CD4-positive, alpha-beta memory T cell (primary cell): ENCODE measurements at places on chromosomes 1 and 21. TPM values are rescaled to one million over a fixed set of nuclear protein-coding genes. Genes with fewer than 3 reads are reported as not detected.

- DNase-seq = peak; percentile 63
These were observed 791 bp upstream of the STUM start for GRCh38 chr1:226547754-226548191.

- DNase-seq = no peak
These were observed 418 bp downstream of the IFI44L start for GRCh38 chr1:78620666-78621065.

GRCh38 chr21:34865400-34866241 is 183.5 kb downstream of the RUNX1 start:
- no peak for DNase-seq

GRCh38 chr1:42318601-42319000 is 16.4 kb downstream of the FOXJ3 start:
- DNase-seq = no peak

DNA sequence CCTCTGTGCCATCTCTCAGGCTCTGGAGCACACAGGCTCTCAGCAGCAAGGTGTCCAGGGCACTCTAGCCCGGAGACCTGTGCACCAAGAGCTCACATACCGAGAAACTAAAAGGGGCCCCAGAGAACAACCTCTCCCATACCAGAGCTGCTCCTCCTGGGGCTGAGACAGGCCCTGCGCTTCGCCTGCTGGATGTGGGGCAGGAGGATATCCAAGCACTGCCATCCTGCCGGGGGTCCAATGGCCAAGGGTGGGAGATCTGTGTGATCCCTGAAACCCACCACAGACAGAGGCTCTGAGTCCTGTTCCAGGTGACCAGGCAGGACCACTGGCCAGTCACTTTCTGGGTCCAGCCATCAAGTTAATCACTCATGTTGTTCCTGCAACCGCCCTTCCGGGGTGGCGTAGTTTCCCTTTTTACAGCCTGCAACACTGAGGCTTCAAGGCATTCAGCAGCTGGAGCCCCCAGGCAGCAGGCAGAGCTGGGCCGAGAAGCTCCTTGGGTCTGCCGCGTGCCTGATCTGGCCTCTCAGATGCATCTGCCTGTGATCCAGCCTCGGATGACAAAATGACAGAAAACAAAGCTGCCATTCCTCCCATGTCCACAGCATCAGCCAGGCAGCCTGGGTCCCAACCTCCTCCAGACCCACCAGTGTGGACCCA is 36.7 kb upstream of the ACTRT2 start:
- DNase-seq = no peak

GRCh38 chr1:162035241-162035640 is 11.6 kb upstream of the OLFML2B start:
- DNase-seq = no peak

GRCh38 chr1:173475564-173476196 is 1.5 kb upstream of the PRDX6 start:
- no peak for DNase-seq

DNA sequence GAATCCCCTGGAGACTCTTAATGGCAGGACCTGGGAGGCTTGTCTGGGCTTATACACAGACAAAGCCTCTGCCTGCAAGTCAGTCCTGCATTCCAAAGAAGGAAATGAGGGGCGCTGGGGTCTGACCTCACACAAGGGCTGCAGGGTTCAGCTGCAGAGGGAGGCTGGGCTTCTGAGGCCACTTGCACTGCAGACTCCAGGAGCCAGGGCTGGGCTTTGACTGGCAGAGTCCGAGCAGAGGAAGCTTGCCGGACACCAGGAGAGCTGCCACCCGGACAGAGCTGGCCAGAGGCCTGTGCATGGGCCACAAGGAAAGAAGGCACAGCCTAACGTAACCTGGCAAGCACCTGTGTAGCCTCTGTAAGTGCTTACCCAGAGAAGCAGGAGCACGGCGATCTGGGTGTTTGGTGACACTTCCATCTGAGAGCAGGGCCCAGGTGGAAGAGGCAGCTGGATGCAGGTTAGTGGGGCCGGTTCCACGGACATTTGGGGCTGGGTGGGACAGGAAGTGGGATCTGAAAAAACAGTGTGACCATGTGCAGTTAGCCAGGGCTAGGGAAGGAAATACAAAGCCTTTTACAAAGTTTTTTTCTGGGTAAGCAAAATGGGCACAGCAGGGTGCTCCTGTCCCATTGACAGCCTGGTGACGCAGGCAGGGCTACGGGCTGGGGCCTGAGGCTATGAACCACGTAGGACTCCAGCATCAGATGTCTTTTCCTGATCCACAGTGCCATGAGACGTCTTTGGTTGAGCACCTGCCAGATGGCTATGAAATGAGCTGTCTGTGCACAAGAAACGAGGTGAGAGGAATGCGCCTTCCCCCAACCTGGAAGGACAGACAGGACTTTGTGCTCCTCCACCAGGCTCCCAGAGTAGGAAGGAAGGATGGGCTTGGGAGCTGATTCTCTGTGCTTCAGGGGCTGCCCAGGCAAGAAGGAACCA is 37.3 kb upstream of the LBR start:
- DNase-seq = no peak

DNA sequence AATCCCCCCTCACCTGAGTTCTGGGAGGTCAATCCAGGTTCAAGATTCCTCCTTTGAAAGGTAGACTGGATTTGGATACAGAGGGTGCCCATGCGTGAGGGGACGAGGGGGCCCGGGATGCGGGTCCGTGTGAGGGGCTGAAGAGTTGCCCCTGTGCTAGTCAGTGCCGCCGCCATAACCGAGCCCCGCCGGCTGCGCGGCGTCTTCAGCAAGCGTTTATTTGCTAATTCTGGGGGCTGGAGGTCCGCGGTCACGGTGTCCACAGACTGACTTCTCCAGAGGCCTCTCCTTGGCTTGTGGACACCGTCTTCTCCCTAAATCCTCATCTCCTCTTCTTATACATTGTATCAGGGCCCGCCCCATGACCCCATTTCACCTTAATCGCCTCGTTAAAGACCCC is 20.9 kb upstream of the SAMD11 start:
- no peak for DNase-seq

DNA sequence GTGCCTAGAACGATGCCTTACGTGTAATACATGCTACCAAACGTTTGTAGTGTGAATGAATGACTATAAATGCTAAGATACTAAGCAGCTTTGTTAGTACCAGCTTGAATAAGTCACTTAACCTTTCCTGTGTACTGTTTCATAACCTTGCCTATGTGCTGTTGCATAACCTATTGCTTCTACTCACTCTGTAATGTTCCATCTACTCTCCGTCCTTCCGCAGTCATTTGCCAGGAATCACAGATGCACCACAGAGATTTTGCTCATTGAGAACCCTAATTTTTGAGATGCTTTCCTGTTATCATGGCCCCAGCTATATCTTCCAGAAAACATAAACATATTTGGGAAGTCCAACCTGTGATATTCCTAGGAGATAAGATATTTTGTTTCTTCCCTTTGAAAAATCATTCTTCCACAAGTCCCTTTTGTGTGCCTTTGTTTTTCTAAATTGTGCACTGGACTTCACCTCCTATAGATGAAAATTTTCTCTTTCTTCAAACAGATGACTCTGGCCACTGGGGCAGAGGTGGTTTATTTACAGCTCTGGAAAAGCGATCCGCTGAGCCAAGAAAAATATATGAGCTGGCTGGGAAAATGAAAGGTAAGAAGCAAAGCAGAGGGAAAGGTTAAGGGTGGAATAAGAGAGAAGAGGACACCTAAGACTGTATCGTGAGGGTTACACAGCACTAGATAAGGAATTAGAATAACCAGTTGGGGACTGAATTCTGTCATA is 44.8 kb downstream of the CHD1L start:
- no peak for DNase-seq

- DNase-seq = peak; percentile 19
These were observed 66.6 kb downstream of the SYT2 start for GRCh38 chr1:202643397-202644218.

- DNase-seq = no peak
These were observed 92.1 kb upstream of the C1orf174 start for GRCh38 chr1:3992103-3992556.

DNA sequence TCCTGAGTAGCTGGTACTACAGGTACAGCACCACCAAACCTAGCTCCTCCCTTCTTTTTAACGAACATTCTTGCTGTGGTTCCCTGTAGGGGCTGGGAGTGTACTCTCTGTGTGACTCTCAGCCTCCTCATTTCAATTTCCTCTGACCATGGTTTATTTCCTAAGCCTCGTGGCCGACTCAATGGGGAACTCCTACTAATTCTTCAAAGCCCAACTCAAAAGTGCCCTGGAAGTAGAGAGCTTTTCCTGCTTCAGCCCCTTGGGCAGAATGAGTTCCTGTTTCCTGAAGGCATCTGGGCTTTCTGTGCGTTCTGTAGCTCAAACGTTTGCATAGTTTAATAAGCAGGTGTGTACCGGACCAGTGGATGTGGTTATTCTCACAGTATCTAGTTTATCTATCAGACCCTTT is 70.9 kb upstream of the ACOT11 start:
- DNase-seq = no peak

GRCh38 chr1:84303314-84303830 is 1.9 kb downstream of the SAMD13 start:
- DNase-seq = no peak

- no peak for DNase-seq
These were observed 66.8 kb downstream of the SERINC2 start for GRCh38 chr1:31479811-31480210.

DNA sequence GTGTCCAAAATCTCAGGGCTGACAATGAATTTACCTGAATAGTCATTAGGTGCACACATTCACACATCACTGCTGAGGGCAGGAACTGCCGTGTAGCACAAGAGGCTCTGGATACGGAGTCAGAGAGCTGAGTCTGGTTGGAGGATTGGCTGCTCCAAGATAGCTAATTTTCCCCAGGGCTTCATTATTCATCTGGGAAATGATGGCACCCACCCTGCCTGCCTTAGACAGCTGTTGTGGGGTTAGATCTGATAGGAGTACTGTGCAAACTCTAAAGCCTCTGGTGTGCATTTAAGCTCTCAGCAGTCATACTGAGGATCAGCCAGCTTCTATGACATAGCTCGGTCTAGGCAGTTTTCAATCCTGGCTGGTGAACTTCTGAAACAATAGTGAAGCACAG is 67.0 kb downstream of the LMX1A start:
- DNase-seq = no peak

DNA sequence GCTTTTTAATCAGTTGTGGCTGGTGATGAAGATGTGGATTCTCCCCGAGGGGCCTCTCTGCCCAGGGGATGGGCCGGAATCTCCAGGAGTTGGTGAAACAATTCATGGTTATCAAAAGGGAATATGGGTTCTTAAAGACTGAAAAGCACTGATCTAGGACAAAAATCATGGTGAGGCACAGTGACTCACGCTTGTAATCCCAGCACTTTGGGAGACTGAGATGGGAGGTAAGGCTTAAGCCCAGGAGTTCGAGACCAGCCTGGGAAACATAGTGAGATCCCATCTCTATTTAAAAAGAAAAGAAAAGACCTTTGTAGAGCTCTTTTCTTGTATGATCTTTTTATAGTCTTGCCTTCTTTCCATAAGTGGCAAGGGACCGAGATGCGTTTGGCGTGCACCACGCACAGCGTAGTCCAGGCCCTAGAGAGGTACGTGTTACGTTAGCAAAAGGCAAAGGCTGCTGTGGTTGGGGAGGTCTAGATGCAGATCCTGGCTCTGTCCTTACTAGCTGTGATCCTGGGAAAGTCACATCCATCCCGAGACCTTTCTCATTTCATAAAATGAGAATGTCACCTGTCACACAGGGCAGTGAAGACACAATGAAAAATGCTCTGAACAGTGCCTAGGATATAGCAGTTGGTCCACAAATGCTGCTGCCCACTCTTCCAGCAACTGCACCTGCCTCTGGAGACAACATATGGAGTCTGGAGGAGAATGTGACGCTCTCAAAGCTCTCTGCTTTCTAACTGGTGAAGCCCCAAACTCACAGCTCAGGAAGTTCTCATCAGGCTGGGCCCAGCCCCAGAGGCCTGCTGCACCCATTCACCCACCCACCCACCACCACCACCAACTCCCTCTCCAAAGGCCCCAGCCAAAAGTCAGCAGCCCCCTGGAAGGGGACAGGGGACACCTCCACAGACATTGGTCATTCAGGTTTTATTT is 54.8 kb downstream of the KIF21B start:
- DNase-seq = no peak

DNA sequence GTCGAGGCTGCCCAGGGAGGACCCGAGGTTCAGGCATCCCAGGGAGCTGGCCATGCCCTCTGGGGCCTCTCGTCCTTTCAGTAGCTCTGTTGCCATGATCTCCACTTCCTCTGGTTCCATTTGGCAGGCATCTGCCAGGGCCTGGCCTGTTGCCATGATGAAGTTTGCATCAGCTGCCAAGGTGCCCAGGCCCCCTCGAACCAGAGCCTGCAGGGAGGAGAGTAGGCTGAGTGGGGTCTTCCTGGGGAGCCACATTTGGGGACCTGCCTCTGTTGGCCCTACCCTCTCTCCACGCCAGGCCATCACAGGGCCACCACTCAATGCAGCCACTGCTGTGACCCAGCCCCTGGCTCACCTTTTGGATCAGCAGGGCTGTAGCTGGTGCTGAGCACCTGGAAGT is 16.4 kb upstream of the KIF21B start:
- no peak for DNase-seq

DNA sequence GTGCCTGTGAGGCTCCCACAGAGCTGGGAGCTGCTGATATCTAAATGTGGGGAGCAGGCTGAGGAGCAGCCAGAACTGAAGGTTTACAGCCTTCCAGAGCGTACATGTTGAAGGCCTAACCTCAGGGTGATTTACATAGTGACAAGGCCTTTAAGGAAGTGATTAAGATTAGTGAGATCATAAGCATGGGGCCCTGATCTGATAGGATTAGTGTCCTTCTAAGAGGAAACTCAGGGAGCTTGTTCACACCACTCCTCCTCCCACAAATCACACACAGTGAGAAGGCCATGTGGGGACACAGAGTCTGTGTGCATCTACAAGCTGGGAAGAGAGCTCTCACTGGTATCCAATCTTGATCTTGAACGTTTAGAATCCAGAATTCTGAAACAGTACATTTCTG is 92.3 kb upstream of the NBPF6 start:
- DNase-seq = no peak

DNA sequence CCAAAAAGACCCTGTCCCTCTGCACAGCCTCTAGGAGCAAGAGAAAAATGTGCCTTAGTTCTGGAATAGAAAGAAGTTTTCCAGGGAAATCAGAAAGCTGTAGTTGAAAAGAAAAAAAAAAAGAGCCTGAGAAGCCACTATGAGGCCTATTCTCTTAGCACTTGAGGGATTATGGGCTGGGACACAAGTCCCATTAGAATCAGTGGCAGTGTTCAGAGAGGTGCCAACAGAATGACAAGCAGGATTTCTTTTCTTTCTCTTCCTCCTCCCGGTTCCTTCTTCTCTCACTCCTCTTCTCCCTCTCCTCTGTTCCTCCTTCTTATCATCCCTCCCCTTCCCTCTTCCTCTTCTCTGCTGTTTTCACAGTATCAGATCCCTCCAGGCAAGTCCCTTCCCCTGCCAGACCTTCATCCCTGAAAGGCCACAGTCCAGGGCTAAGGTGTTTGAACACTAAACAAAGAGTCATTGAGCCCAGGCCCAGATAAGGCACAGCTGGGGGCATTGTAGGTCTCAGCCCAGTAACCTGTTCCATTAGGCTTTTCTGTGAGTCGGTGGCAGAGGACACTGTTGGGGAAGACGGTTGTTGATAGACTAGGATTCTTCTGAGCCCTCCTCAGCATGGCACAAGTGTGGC is 64.7 kb upstream of the LPGAT1 start:
- DNase-seq = no peak

GRCh38 chr1:220516722-220517042 is 11.3 kb upstream of the MARK1 start:
- DNase-seq = no peak

KIF2C gene
- not detected for polyA plus RNA-seq

MAP10 gene
- 1.9 TPM for polyA plus RNA-seq

WDR64 gene
- polyA plus RNA-seq = 0.16 TPM

PROX1 gene
- not detected for polyA plus RNA-seq

LCE2C gene
- not detected for polyA plus RNA-seq

NFASC gene
- not detected for polyA plus RNA-seq

PKN2 gene
- 6.0 TPM for polyA plus RNA-seq

ERICH3 gene
- polyA plus RNA-seq = not detected
